ENCODE measurements at places on chromosomes 4 and X.

DNA sequence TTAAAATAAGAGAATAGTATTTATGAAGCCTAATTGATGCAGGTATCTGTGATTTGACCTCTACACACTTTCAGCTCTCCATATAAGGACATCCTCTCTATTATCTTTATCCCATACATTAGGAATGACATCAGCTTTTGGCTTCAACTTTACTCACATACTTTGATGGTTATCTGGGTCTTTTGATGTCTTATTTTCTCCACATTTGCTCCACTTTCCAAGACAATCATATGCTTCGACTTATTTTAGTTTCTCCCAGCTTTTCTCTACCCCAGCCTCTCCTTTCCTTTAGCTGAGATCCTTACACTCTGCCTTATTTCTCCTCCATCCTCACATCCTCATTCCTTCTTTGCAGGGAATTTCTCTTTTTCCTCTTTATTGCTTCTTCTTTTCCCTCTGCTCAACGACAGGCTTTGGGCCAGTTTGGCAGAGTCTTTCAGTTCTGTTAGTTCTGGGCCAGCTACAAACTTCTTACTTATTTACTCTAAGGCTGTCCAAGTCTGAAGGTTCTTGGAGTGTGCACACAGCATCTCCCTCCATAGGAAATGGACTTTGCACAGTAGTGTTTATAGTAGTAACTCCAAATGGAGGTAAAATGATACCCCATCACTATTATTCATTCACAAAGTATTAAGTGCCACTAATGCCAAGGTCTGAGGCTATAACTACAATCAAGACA, 50.5 kb downstream of the SLC4A4 start:
- peak; percentile 38 for DNase-seq

- peak; percentile 50 for DNase-seq
These were observed 41.0 kb upstream of the GATB start for GRCh38 chr4:151801547-151802516.

DNA sequence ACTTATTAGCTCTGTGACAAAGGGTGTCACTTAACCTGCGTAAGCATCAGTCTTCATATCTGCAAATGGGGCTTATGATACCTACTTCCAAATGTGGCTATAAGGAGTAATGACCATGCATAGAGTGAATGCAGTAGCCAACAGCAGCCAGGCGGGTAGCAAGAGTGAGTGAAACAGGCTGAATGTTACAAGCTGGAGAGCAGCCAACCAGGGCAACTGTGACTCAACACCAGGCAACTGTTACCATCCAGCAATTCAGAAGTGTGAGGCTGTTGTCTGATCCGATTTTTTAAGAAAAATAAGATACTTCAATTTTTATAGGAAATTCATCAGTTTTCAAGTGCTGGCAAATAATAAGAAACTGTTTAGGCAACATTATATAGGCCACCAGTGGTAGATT, 270.2 kb upstream of the TAPT1 start:
- DNase-seq = no peak

GRCh38 chrX:123358457-123358856, 174.4 kb downstream of the GRIA3 start:
- DNase-seq = no peak

- no peak for DNase-seq
These were observed 71.3 kb downstream of the LRBA start for GRCh38 chr4:150943818-150944217.

GRCh38 chr4:101328063-101328602, 19.2 kb downstream of the PPP3CA start:
- DNase-seq = no peak

- DNase-seq = no peak
These were observed 15.3 kb upstream of the HPRT1 start for GRCh38 chrX:134444681-134445080.

DNA sequence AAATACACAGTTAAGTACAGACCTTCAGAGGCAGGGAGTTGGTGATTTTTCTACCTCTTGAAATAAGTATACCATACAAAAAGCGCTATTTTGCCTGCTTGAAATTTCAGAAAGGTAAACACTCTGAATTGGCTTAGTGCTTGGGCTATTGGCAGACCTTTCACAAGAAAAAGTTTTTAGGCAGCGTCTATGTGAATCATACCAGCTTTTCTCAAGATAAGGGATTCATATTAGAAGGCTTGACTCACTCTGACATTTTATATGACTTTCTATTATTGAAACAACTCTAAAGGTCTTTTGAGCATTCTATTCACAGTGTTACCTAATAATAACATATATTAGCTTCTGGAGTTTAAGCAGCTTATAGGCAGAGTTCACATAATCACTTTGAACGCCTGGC, 286.4 kb upstream of the FAT1 start:
- DNase-seq = peak; percentile 32

DNA sequence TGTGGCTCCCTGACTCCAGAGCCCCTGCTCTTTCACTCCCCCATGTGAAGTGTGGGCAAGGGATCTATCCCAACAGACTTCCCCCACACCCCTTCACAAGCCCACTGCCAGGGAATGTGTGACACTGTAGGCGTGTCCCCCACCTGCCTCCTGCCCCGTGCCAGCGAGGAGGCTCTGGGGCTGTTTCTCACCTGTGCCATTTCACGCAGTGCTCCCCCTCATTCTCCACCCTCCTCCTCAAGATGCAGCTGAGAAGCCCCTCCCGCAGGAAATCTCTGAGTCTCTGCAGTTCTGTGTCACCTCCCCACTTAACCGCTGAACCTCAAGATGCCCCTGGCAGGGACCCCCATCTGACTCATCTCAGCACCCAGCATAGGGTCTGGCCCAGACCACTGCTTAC, 5.4 kb downstream of the MAN2B2 start:
- no peak for DNase-seq

GRCh38 chr4:82491251-82491960, 61.0 kb downstream of the ENOPH1 start:
- DNase-seq = no peak

GRCh38 chrX:55028040-55028439, 2.7 kb downstream of the ALAS2 start:
- no peak for DNase-seq

DNA sequence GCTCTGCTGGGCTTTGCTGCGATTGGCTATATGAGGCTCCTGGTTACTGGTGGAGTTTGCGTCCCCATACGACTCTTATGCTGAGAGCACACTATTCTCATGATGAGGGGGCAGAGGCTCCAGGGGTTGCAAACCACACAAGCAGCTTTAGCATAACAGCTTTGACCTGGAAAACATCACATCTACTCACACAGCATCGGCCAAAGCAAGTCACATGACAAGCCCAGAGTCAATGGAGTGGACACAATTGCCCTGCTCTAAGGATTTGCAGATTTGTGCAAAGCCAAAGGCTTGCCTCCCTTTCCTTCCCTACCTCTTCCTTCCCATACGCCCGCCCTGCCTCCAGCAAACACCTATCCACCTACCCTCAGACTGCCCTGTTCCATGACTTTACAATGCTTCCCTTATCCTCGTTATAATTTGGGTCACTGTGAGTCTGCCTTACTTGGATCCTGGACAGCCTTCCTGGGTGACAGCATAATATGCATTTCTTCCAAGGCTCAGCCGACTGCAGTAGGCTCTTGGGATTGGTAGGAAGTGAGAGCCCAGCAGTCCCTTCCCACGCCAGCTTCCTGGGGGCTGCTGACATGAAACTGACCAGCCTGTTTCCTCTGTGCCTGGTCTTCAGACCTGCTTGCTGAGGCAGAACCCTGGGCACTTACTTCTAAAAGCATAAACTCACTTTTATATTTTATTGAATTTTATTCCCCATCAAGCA, 208.2 kb upstream of the PSAPL1 start:
- no peak for DNase-seq

GRCh38 chrX:139196890-139197289, 333.6 kb upstream of the F9 start:
- DNase-seq = no peak

DNA sequence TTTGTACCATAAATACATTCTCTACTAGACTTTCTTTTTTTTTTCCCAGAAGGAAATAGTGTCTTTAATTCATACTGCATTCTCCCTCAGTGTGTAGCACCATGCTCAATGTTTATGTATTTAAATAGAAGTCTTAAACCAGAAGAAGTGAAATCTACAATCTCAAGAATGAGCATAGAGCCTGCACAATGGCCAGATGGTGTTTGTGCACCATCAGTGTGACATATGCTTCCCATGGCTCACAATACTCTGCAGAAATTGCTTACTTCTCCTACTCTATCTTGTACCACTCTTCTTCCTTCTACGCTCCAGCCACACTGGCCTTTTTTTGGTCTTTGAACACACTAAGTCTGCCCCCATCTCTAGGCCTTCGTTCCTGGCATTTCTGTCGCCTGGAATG, 2.6 kb upstream of the DOCK11 start:
- DNase-seq = no peak

DNA sequence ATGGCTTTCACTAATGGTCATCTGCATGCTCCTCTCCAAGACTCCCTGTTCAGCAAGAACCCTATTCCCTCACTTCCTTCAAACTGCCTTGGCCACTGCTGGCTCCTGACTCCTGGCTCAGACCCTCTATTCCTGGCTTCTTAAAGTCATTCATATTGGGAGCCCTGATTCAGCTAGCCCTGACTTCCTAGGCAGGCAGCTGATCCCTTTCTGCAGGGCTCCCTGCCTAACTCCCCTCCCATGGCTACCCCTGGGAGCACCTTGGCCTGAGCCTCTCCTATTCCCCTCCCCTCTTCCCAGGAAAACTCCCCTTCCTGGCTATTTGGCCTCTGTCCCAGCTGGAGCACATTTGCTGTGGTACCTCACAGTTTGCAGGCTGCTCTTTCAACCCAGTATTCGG, 154.9 kb upstream of the PJA1 start:
- no peak for DNase-seq

- DNase-seq = no peak
These were observed 149.6 kb upstream of the FAM9B start for GRCh38 chrX:9183481-9183880.

- peak; percentile 42 for DNase-seq
These were observed 76.6 kb downstream of the SH3KBP1 start for GRCh38 chrX:19810802-19811201.

DNA sequence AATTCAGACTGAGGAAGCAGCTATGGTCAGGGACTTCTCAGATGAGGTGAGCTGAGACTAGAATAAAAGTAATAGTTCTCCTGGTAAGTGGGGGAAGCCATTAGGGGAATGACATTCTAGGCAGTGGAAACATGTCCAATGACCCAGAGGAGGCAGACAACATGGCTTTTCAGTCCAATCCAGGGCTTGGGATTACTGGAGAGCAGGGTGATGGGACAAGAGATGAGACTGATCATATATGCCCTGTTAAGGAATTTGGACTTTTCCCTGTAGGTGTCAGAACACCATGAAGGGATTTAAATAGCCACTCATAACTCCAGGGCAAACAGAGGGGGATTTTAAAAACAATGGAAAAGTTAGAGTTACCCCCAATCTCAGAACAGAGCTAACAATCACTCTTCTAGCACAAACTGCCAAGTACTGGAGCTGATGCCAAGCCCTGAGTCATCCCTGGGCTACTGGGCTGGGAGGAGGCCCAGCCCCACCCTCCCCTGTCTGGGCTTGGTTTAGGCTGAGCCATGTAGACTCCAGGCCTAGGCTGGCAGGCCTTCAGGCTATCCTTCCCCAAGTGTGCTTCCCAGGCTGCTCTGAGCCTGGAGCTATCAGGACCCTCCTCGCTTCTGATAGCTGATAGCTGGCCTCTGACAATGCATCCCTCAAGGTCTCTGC, 22.7 kb upstream of the MSN start:
- peak; percentile 74 for DNase-seq

GRCh38 chrX:84186603-84187532, 1.1 kb downstream of the RPS6KA6 start:
- DNase-seq = no peak

- DNase-seq = no peak
These were observed 29.2 kb downstream of the MSX1 start for GRCh38 chr4:4888695-4889094.

- DNase-seq = no peak
These were observed 116.3 kb upstream of the C1GALT1C1 start for GRCh38 chrX:120746153-120746552.

GRCh38 chr4:38040619-38041018, 80.4 kb downstream of the PTTG2 start:
- DNase-seq = no peak

DNA sequence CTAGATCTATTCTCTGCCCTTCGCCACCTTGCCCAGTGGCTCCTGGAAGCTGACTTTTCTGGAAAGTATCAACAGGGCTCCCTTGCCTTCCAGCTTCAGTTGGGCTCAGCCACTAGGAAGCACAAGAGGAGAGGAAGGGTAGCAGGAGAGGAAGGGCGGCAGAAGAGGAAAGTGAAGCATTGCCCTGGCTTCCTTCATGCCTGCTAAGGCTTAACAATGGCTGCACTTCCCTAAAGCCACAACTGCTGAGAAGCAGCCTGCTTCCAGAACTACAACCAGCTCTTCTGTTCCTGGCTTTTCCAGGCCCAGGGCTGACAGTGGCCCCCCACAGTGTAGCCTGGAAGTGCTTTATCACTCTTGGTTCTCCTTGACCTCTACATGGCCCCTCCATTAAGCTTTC, 29.1 kb upstream of the PGM2 start:
- DNase-seq = peak; percentile 4

DNA sequence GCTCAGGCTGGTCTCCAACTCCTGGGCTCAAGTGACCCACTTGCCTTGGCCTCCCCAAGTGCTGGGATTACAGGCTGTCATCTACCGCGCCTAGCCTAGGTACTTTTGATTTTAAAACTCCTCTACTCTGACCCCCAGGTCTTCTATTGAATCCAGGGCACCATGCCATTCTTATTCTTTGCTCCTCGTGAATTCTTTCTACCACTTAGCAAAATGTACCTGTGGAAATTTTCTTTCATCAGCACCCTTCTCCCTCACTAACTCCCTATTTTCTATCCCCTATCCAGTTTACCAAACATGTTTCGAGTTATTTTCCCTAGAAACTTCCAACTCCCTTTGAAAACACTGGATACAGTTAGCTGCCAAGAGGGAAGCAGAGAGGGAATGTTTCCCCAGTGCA, 60.0 kb upstream of the RAPGEF2 start:
- DNase-seq = no peak

- DNase-seq = no peak
These were observed 45.6 kb upstream of the CHRNA9 start for GRCh38 chr4:40289366-40290188.

DNA sequence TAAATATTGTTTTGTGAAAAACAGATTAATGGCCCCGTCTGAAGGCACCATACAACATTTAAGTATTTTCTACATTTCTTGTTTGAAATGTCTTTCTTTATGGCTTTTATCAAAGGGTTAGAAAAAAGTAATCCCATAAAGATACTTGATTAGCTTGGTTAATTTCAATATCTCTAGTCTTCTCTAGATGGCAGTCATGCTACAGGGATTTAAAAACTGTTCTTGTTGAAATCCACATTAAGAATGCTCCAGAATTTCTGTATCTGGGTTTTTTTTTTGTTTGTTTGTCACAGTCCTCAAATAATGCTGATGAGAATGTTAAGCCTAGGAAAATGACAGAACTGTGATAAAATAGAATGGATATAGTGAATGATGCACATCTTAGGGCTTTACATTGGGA, 109.0 kb upstream of the AADAT start:
- DNase-seq = peak; percentile 18

DNA sequence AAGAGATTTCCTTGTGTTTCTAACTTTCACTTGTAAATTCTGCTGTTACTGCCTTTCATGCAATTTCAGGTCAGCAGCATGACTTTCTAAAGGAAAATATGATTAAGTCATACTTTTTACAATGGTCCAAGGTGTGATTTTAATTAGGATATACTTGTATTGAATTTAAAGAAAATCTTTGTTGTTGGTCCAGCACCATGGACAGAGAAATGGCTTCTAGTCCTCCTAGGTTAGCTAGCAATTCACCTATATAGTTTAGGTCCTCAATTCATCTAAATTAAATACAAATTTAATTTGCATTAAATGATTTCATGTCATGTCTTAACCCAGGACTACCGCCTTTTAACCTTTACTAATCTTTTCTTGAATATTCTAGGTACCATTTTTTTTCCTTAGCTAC, 304.9 kb upstream of the RPS6KA3 start:
- DNase-seq = peak; percentile 22

- DNase-seq = no peak
These were observed 31.9 kb downstream of the HTR2C start for GRCh38 chrX:114615765-114616164.
